Endothelial cell (in vitro differentiated cells): ENCODE measurements at places on chromosomes 13 and 19.
A peak's percentile ranks its signal among the peaks of the same experiment; 100 is the strongest.

DNA sequence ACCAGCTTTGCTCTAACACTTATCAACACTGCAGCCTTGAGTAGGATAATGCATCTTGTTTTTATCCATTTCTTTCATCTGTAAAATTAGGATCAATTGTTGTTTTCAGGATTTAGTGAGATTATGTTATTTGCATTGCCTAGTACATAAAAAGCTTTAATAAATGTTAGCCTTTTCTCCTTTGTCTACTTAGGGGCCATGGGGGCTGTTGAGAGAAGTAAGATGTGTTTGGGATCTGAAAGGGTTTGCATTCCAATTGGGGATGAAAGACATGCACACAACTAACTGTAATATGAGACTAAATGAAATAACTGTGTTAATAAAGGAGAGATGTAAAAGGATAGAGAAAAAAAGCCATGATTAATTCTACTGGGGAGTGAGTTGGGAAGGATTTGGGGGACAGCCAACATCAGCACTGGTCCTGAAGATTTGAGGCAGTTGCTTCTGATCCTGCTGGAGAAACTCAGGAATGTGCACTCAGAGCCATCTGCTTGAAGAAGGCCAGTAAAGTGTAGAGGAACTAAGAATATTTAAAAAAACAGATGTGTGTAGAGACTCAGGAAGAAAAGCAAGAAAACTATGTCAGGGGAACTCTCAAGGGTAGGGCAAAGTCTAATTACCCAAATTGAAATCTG is 236.3 kb downstream of the OLFM4 start:
- no peak for DNase-seq

GRCh38 chr13:77084755-77085154 is 57.8 kb upstream of the FBXL3 start:
- no peak for DNase-seq

DNA sequence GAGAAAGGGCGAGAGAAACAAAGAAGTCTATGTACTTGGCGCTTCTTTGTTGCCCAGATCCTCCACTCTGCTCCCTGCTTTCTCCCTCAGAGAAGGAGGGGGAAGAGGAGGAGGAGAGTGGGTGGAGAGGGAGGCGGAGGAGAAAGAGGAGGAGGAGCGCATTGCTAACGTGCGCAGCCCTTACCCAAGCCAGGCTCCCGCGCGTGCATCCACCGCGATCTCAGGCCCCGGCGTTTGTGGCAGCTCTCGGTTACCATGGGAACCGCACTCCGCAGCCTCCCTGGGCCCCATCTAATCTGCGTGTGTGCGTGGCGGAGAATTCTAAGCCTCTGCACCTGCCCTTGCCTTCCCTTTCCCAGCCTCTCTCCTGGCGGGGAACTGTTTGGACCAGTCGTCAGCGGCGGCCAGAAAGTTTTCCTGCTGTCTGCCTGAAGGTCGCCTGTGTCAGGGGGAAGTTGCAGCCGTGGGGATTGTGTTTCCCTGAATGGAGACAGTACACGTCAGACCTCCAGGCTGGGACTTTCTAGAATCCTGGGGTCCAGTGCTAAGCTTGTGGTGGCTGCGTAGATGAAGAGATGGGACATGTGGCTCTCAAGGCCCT is at the start of gene ERICH6B:
TSS of gene ERICH6B (minus strand) at position 239 of the 601 bp plus-strand sequence. CDS start 18,734 bp downstream, outside the sequence.
- DNase-seq: peak; percentile 58

DNA sequence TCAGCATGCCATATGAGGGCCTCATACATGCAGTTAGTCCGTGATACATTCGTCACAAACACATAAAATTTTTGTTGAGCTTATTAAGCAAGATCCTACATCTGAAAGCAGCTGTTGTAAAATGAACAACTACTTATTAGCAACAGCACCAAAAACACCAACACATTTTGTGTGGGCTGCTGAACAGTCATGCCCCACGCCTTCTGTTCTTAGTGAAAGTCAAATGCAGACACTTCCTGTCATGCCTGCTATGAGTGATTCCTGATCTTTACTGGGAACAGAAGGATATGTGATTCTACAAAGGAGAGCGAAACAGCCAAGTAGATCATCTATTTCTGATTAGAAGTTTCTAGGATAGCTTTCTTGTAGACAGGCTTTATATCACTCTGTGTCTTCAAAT is 4.2 kb upstream of the B3GLCT start:
- DNase-seq: no peak

DNA sequence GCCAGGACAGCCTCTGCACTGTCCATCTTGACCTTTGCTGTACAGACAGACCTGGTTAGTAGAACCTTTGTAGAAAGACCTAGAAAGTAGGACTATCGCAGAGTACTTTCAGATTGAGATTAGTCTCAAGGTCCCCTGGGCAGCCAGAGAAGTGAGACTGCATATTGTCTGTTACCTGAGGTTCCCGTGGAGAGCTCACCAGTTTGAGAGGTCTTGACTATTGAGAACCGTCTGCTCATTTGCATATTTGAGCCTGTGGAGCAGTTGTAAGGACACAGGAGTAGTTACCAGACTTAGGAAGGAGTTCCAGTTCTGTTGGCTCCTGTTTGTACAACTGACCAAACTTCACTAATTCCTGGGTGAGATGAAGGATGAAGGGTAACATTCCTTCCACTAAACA is 66.2 kb downstream of the SPATA13 start:
- DNase-seq: no peak

DNA sequence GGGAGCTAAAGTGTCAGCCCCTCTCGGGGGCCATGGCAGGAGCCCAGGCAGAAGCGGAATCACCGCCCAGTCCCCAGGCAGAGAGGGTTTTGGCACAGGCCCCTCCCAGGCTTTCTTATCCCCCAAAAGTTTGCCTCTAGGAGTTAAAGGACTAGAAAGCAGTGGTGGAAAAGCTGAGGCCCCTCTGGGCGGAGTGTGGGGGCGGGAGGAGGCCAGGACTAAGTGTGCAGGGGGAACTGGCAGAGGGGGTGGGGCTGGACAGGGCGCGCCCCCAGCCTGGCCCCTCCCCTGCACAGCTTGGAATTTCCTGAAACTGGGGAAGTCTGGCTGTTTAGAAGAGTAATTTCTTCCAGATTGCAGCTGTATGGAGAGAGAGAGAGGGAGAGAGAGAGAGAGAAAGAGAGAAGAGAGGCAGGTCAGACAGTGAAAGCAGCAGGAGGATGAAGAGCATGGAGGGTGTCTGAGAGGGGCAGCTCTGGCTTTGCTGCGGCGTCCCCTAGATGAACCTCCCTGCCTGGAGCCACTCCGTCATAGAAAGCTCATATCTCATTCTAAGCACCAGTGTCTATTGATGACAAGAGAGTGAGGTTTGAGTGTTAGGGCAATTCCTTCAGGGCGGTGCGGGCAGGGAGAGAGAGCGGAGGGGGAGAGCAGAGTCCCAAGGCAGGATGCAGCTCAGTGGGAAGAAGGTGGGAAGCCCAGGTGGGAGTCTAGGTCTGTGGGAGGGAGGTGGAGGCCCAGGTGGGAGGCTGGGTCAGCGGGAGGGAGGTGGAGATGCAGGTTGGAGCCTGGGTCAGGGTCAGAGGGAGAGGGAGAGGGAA is at the start of gene CDC42EP5:
TSS of gene CDC42EP5 (minus strand) at position 226 of the 821 bp plus-strand sequence. CDS start 7,749 bp downstream, outside the sequence.
- peak; percentile 40 for DNase-seq

GRCh38 chr13:67277581-67277980 is 47.4 kb upstream of the PCDH9 start:
- DNase-seq: no peak

DNA sequence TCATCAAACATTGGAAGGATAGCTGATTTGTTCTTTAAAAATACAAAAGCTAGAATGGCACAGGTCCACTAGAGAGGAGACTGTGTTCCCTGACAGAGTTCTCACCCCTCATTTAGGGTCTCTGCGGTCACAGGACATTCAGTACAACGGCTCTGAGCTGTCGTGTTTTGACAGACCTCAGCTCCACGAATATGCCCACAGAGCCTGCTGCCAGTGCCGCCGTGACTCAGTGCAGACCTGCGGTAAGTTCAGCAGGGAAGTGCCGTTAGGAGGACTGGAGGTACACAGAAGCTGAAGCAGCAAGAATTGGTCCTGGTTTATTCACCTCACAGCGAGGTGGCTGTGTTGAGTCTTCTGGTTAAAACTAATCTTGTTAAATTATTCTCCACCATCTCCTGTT is 90.0 kb downstream of the TNFRSF19 start:
- DNase-seq: no peak

DNA sequence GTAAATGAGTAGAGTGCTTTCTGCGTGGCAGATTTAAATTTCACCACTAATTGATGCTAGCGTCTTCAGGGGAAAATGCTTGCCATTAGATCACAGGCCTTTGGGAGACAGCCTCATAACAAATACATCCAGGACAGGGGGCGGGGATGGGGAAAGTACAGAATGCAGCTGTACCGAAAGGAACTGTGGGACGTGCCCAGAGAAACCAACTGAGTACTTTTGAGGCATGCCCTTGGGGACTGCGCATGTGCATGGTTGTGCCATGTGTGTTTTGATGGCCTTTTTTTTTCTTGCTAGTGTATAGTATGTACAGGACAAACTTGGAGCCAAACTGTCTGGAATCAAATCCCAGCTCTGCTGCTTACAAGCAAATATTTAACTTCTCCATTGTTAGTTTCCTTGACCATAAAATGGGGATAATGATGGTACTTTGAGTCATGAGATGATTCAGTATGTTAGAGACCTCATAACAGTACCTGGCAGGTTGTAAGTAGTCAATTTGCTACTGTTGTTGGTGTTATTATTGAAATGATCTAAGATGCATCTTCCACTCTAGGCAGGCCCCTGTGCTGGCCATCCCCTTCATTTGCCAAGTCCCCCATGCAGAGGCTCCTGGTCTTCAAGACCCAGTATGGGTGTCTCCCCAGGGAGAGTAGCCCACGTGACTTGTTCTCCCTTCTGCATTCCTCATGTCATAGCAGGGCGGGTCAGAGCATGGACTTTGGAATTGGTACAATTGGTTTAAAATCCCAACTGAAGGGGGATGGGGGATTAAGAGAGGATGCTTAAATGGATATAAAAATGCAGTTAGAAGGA is 68.3 kb upstream of the NPAS1 start:
- DNase-seq: no peak

DNA sequence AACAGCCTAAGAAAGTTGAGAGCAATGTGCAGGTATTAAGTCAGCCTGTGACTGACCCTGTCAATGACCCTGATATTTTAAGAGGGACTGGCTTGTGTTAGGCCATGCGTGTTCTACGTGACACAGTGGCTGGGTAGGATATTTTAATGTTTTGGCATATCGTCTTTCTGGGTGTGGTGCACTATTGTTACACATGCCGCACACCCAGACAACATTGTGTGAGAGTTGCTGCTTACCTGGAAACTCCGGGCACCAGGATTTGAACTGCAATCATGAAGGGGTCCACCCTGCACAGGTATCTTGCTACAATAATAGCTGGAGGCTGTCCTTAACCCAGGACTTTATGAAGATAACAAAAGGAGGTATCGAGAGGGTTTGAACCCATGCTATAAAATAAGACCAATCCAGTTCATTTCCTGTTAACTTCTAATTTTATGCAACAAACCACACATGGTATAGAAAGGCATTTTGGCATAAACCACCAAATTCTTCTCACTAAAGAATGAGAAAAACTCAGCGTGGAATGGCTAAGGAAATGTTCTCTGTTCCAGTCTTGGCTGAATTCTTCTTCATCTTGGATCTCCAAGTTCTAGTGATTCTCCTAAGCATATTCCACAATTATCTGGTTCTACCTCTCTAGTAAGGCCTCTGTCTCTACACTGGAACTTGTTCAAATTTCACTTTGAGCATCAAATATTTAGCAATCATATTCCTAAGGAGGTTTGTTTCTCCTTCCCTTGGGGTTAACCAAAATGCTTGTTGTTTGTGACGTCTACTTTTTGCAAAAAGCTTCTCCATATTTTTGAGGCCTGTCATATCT is 38.7 kb upstream of the POMP start:
- DNase-seq: no peak

GRCh38 chr19:8463365-8463764 is 18.6 kb downstream of the HNRNPM start:
- DNase-seq: no peak

DNA sequence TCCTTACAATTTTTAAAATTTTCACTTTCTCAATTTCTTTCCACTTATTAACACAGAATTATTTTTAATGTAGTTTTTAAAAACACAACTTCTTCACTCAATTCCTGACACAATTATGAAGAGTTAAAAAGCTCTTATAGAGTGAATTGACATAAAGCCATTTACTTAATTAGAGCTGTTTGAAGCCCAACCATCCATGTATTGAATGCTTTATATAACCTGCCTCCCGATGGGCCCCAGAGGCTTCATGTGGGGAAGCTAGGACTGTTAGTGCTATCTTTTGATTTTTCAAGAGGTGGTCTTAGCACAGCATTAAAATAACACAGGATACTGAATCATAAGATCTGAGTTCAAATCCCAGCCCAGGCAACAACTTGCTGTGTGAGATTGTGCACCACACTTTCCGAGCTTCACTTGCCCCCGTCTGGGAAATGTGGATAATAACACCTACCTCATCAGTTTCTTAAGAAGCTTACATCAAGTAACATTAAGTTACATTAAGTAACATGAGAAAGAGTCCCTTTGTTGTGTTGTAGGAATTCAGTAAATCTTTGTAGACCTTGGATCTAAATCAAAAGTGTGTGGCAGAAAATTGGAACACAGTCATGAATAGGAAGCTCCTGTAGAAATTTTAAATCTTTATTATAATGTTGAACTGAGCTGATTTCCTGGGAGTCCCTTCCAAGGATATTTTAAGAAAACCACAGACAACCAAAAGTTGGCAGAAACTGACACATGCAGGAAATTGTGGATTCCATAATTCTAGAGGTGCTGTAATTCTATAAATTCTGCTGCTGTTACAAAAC is 5.5 kb upstream of the ENOX1 start:
- DNase-seq: no peak
